Smooth muscle cell of the coronary artery (primary cell): ENCODE measurements at places on chromosomes 5 and 9. TPM values are rescaled to one million over a fixed set of nuclear protein-coding genes. Genes with fewer than 3 reads are reported as not detected.

FCN2 gene
- total RNA-seq = not detected in 2 replicates

AK3 gene
- total RNA-seq = 55.0 and 71.0 TPM in 2 replicates

ORM2 gene
- not detected in 2 replicates for total RNA-seq

ERMP1 gene
- 9.5 and 11.2 TPM in 2 replicates for total RNA-seq

SLC6A19 gene
- not detected in 2 replicates for total RNA-seq

ASS1 gene
- 47.2 and 359 TPM in 2 replicates for total RNA-seq

KCNIP1 gene
- total RNA-seq = not detected in 2 replicates

BNC2 gene
- 11.0 and 29.6 TPM in 2 replicates for total RNA-seq

SLC1A3 gene
- total RNA-seq = 0.15 and 33.9 TPM in 2 replicates

FBLL1 gene
- 0.15 and 3.0 TPM in 2 replicates for total RNA-seq

MORN5 gene
- 0.15 TPM in 1 of 2 replicates, not detected in the other for total RNA-seq

FOXD4L5 gene
- total RNA-seq = 0.08 TPM in 1 of 2 replicates, not detected in the other

HACD4 gene
- total RNA-seq = 1.4 and 2.6 TPM in 2 replicates

SLU7 gene
- 67.2 and 69.3 TPM in 2 replicates for total RNA-seq

CKMT2 gene
- total RNA-seq = 2.5 and 12.8 TPM in 2 replicates

ENDOG gene
- total RNA-seq = 16.0 and 25.9 TPM in 2 replicates

EQTN gene
- not detected in 2 replicates for total RNA-seq

KIF4B gene
- total RNA-seq = not detected in 2 replicates

ARHGEF39 gene
- total RNA-seq = 0.53 TPM in 1 of 2 replicates, not detected in the other

FBP2 gene
- total RNA-seq = not detected in 2 replicates

PRRX2 gene
- total RNA-seq = 8.5 and 15.1 TPM in 2 replicates

FUT7 gene
- total RNA-seq = not detected in 2 replicates

NUTM2F gene
- not detected in 2 replicates for total RNA-seq

N4BP3 gene
- 0.08 and 0.35 TPM in 2 replicates for total RNA-seq

ARHGEF28 gene
- total RNA-seq = 4.3 and 26.2 TPM in 2 replicates

TCERG1 gene
- 8.2 and 19.3 TPM in 2 replicates for total RNA-seq

SHC3 gene
- 10.9 and 36.8 TPM in 2 replicates for total RNA-seq

BTNL3 gene
- not detected in 2 replicates for total RNA-seq

MRPS27 gene
- total RNA-seq = 39.2 and 51.0 TPM in 2 replicates

SPATA31A3 gene
- not detected in 2 replicates for total RNA-seq

GRXCR2 gene
- total RNA-seq = not detected in 2 replicates

CDKN2A gene
- 19.0 and 44.6 TPM in 2 replicates for total RNA-seq

DMAC1 gene
- 7.7 and 11.7 TPM in 2 replicates for total RNA-seq

NTNG2 gene
- total RNA-seq = 1.5 and 2.1 TPM in 2 replicates

QRFP gene
- not detected in 2 replicates for total RNA-seq

CCDC152 gene
- 1.3 and 1.6 TPM in 2 replicates for total RNA-seq

PCAT7 gene
- total RNA-seq = 0.15 and 0.23 TPM in 2 replicates

PCDHGB7 gene
- total RNA-seq = 6.7 and 7.3 TPM in 2 replicates

STK32A gene
- total RNA-seq = 0.82 and 2.0 TPM in 2 replicates

GNG10 gene
- 19.4 and 48.6 TPM in 2 replicates for total RNA-seq

SCGB3A1 gene
- not detected in 2 replicates for total RNA-seq

PCA3 gene
- not detected in 2 replicates for total RNA-seq

FOXI1 gene
- not detected in 2 replicates for total RNA-seq

SPARC gene
- total RNA-seq = 1,374 and 1,996 TPM in 2 replicates

HRCT1 gene
- total RNA-seq = 12.0 TPM in 1 of 2 replicates, not detected in the other

ZNF879 gene
- 2.1 and 3.6 TPM in 2 replicates for total RNA-seq

RPS23 gene
- 2,144 and 3,739 TPM in 2 replicates for total RNA-seq

MRPS2 gene
- 11.9 and 17.3 TPM in 2 replicates for total RNA-seq

ALAD gene
- total RNA-seq = 25.9 and 32.2 TPM in 2 replicates

WHRN gene
- 0.83 and 1.2 TPM in 2 replicates for total RNA-seq

MGAT4B gene
- 120 and 150 TPM in 2 replicates for total RNA-seq

PLAC8L1 gene
- not detected in 2 replicates for total RNA-seq

NEUROG1 gene
- not detected in 2 replicates for total RNA-seq

IL12B gene
- not detected in 2 replicates for total RNA-seq

SPINK6 gene
- total RNA-seq = not detected in 2 replicates

PROB1 gene
- 0.35 and 0.38 TPM in 2 replicates for total RNA-seq

PPP2R2B gene
- total RNA-seq = not detected in 2 replicates
